ENCODE measurements at places on chromosomes 1 and 21.

- DNase-seq, result no peak
These were observed 41.6 kb downstream of the TNNT2 start for GRCh38 chr1:201335901-201336300.

DNA sequence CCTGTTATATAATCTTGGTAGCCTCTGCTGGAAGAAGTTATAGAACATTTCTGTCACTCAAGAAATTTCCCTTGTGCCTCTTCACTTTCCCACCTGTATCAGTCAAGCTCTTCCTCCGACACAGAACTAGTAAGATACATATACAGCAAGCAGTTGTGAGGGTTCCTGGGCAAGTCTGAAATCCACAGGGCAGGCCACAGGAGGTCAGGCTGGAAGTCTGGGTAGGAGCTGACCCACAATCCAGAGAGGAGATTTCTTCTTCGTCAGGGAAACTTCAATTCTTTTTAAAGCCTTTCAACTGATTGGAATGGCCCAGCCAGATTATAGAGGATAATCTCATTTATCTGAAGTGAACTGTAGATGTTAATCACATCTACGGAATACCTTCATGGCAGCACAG lies 96.4 kb upstream of the FMN2 start:
- DNase-seq, result no peak

GRCh38 chr1:91916811-91917460 lies 31.0 kb upstream of the TGFBR3 start:
- no peak for DNase-seq

- no peak for DNase-seq
These were observed 18.3 kb downstream of the KIRREL1 start for GRCh38 chr1:158011714-158012113.

- DNase-seq, result peak; percentile 77
These were observed 159.8 kb downstream of the TGFBR3 start for GRCh38 chr1:91725989-91726721.

Measured in brain microvascular endothelial cell (primary cell).